ENCODE measurements at places on chromosomes 5 and 9. TPM values are rescaled to one million over a fixed set of nuclear protein-coding genes. Genes with fewer than 3 reads are reported as not detected.

RGS7BP gene
- polyA plus RNA-seq = 1.1 TPM

PLK2 gene
- polyA plus RNA-seq = 44.5 TPM

SLC1A1 gene
- 42.5 TPM for polyA plus RNA-seq

RPL12 gene
- 3,060 TPM for polyA plus RNA-seq

SHC3 gene
- polyA plus RNA-seq = 0.69 TPM

LCNL1 gene
- 0.09 TPM for polyA plus RNA-seq

DBH gene
- 0.66 TPM for polyA plus RNA-seq
